CD4-positive, alpha-beta T cell treated with Interferon alpha-2 for 1 hour (primary cell): ENCODE measurements at places on chromosomes 3 and 15.

DNA sequence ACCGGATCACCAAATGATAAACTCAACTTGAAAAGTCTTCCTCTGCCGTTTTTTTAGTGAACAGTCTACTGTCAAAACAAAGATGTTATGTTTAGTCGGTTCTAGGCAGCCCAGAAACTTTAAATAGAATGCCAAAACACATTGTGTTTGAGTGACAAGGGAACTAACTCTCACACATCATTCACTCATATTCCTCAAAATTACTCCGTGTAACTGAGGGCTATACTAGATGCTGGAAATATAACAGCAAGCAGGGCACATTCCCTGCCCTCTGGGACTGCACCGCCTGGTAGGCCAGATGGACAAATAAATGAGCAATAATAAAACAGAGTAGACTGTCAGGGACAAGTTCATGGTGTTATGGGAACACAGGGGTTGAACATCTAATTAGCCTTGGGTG, 251.4 kb downstream of the MAGI1 start:
- DNase-seq: no peak

- DNase-seq: no peak
Observed at GRCh38 chr3:150319900-150320299, 88.2 kb upstream of the TSC22D2 start.

GRCh38 chr15:34616613-34617012, 33.2 kb upstream of the GOLGA8B start:
- no peak for DNase-seq

- no peak for DNase-seq
Observed at GRCh38 chr15:40806672-40807027, 239 bp upstream of the ZFYVE19 start.

DNA sequence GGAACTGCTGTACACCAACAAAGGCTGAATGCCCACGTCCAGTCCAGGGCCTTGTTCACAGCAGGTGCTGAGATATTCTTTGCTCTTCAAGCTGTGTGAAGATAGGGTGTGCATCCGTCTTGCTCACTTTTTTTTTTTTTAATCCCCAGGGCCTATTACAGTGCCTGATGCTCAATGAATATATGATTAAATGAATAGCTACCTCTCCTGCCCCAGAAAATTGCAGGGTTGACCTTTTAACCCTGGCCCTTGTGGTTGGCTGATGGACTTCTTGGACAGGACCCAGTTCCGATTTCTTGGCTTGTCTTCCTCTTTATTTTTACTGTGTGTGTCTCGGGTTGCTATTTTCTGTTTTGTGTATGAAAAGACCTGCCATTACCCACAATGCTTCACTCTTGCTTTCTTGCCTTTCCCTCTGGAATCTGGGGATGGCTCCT, 2.9 kb upstream of the FYTTD1 start:
- peak; percentile 32 for DNase-seq

GRCh38 chr15:90337256-90337655, 14.8 kb upstream of the ZNF774 start:
- DNase-seq: no peak

DNA sequence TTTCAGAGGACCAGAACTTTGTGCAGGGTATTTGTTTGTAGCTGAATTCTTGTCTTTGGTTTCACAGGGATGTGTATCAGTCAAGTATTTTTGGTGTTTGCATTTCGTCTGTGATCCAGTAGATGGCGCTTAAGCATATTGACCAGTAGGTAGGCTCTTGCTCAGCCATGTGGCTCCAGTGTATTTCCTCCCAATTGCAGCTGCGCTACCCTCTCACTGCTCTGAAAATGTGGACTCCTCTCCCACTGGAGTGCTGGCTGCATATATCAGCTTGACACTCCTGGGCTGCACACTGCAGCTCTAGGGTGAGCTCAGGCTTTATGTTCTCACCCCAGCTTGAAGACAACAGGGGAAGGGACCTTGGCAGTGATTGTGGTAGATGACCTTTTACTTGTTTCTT, 1264.3 kb upstream of the ALCAM start:
- no peak for DNase-seq

DNA sequence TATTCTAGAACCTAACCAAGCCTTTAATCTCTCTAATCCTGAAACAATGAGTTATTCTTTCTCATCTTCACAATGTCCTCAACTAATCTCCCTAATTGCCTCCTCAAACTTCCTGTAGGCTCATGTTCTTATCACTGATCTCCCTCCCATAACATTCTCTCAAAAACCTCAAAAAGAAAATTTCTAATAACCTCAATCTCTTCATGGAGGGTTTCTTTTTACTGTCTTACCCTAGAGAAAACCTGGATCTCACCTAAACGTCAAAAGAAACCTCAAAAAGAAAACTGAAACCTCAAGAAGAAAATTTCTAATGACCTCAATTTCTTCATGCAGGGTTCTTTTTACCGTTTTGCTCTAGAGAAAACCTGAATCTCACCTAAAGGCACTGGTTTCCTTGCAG, 150.2 kb downstream of the GSK3B start:
- no peak for DNase-seq

DNA sequence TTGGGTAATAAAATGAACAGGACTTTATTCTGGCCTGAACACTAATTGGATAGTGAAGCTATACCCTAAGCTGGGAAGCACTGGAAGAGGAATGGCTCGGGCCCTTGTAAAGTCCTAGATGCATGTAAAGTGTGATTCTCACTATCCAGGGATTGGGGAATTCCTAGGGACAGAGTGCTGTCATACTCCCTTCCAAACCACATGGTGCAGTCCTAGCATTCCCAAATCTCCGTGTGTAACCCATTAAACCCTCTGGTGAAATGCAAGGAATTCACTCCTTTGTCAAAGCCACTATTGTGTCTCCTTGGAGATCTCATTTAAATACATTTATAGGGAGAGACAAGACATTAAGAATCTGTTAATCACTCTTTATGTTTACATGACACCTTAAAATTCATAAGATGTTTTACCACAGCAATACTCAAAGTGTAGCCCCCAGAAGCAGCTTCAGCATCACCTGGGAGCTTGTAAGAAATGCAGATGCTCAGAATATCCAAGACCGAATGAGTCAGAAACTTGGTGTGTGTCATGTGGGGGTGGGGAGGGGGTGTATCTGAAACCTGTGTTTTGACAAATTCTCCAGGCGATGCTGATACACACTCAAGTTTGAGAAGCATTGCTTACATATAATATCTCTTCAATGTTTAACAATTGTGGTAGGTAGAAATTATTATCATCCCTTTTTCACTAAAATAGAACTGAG, 121.8 kb upstream of the NPHP3 start:
- no peak for DNase-seq

- DNase-seq: no peak
Observed at GRCh38 chr3:54488297-54488696, 365.9 kb downstream of the CACNA2D3 start.

DNA sequence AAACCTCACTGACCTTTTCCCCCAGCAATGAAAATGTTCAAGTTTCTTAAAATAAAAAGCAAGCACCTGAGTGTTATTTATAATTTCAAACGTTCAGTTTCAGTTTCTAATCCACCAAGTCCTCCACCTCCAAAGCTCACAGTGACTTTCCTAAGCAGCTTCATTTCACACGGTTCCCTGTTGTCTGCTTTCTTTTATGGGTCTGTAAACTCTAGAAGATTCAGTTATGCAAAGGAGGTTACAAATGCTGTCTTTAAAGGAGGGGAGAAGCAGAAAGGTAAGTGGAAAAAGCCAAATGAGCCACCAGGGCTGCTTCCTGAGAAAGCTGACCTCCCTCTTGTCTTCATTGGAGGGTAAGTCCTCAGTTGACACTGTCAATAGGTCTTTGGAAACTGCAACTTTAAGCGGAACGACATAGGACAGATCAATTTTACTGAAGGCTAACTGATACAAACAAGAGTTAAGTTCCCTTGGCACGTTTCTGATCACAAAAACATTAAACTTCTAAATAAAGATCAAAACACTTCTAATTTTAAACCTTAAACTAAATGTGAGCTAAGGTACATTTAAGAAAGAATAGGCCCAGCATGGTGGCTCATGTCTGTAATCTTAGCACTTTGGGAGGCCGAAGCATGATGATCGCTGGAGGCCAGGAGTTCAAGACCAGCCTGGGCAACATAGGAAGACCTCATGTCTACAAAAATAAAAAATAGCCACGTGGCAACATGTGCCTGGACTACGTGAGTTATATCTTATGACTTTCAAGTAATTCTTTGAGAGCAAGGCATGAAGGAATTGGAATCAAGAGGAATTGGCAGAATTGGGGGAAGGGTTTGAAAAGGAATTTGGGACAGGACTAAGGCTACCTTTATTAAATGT, 151.9 kb upstream of the UBE2E1 start:
- no peak for DNase-seq

- no peak for DNase-seq
Observed at GRCh38 chr3:102791641-102792589, 357.1 kb downstream of the ZPLD1 start.

DNA sequence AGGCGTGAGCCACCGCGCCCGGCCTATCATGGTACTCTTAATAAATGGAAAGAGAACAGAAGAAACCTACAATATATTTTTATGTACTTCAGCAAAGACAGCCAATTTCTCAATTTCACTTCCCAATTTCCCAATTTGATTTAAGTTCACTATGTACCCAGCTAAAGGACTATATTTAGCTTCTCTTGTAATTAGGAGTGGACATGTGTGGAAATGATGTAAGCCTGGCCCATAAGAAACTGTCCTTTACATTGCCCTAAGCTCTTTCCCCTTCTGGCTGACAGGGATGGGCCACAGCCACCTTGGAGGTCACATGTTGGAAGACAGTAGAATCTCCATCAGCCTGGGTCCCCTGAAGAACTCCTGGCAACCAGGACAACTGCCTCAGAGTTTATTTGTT, 6.2 kb downstream of the TMEM39A start:
- DNase-seq: no peak

DNA sequence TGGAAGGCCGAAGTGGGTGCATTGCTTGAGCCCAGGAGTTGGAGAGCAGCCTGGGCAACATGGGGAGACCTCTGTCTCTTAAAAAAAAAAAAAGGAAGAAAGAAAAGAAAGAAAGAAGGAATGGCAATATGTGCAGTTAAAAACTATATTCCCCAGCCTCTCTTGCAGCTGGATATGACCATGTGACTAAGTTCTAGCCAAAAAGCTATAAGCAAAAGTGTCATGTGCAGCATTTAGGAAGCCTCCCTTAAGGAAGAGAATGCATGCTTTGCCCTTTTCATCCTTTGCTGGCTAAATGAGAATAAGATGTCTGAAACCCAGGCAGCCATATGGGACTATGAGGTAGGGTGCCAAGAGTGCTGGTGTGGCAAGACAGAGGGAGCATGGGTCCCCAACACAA, 21.8 kb downstream of the CYP19A1 start:
- no peak for DNase-seq

DNA sequence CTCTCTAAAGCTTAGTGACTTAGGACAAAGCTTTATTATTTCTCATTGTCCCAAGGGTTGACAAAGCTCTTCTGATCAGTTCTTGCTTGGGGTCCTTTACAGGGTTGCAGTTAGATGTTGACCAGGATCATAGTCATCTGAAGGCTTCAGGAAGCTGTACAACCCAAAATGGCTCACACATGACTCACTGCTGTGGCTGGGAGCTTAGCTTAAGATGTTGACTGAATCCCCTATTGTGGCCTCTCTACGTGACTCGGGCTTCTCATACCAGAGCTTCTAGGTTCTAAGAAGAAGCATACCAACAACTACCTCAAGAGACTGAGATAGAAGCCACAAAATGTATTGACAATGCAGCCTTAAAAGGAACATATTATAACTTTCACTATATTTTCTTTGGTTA, 569.6 kb upstream of the ROBO2 start:
- DNase-seq: no peak

DNA sequence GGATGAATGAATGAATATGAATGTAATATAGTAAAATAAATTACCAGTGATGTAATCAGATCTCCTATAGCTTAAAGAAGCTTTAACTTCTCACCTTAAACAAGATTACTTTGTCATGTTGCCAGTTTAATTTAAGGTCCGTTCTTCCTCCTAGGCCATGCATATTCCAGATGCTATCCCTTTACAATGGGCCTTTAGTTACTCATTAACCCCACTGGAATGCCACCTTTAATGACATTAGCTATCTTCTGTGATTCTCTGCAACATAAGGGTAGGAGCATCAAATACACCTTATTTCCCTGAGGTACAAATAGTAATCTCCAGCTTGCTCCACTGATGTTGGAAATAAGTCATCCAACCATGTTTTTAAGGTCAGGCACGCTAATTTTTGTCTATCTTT, 63.0 kb upstream of the TIMP4 start:
- DNase-seq: no peak

- no peak for DNase-seq
Observed at GRCh38 chr15:89666858-89667705, 11.8 kb upstream of the KIF7 start.

DNA sequence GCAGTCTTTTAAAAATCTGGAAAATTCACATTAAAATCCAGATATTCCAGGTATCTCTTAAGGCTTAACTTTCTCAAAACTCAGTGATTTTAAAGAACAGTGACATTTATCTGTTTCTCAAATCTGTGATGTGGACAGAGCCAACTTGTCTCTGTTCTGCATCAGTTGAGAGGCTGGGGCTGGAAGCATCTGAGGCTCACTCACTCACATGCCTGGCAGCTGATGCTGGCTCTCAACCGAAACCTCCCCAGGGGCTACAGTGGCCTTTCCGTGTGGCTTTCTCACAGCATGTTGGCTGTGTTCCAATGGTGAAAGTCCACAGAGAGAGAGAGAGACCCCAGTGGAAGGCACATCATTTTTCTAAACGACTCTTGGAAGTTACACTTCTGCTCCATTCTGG, 53.5 kb downstream of the CEMIP start:
- no peak for DNase-seq

- DNase-seq: no peak
Observed at GRCh38 chr3:45084820-45085816, 59.0 kb downstream of the CLEC3B start.

GRCh38 chr15:34311563-34311962, 26.0 kb downstream of the SLC12A6 start:
- DNase-seq: no peak
